ENCODE measurements at places on chromosomes 12 and 14.

DNA sequence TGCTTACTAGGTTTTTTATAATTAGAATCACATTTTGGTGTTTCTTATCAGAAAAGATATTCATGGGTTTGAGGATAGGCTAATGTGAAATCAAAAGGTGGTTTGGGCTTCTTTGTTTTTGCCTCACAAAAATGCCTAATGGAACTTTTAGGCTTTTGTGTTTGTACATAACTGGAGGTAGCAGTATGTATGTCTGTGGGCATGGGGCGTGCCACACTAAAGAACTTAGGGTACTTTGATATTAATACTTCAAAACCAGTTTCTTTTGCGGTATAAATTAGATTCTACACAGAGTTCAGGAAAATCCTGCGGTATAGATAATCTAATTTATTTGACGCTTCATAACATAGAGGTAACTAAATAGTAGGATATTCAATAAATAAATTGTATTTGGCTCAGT lies 1.9 kb downstream of the ETV6 start:
- no peak for DNase-seq

DNA sequence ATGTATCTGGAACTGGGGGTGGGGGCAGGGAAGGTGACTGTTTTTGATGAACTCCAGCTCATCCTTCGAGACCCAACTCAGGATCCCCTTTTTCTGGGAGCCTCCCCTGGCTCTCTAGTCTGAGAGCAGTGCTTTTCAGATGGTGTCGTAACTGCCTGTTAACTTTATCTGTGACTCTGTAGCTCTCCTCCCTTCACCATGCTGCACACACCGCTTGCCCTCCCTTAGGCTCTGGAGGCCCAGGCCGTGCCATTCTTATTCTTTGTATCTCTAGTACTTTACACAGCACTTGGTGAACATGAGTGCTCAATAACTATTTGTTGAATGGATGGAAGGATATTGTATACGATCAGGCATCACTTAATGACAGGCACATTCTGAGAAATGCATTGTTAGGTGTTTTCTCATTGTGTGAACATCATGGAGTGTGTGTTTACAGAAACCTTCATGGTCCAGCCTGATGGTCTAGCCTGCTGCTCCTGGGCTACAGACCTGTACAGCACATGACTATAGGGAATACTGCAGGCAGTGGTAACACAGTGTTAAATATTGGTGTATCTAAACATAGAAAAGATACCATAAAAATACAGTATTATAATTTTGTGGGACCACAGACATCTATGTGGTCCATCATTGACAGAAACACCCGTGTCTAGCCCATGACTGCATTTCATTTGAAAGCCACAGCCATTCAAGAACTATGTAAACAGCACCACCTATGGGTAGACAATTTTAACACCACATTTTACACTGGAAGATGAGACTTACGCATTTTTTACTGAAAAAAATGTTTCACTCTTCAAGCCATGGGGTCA lies 91.8 kb downstream of the EML1 start:
- DNase-seq: peak; percentile 88

- no peak for DNase-seq
Observed at GRCh38 chr14:103372552-103373304, 12.5 kb upstream of the MARK3 start.

DNA sequence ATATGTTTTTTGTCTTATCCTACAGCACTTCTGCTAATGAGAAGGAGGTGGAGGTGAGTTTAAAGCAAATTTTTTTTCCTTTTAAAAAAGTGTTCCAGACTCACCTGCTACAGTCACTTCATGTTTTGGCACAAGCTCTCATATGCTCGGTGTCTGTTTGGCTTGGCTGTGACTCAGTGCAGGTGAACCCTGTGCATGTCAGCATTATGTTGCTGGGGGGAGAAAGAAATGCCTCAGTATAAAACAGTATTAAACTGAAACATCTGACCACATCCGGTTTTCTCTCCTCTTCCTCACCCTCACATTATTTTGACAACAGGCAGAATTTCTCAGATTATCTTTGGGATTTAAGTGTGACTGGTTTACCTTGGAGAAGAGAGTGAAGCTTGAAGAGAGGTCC lies 105.2 kb downstream of the DNAI7 start:
- no peak for DNase-seq

DNA sequence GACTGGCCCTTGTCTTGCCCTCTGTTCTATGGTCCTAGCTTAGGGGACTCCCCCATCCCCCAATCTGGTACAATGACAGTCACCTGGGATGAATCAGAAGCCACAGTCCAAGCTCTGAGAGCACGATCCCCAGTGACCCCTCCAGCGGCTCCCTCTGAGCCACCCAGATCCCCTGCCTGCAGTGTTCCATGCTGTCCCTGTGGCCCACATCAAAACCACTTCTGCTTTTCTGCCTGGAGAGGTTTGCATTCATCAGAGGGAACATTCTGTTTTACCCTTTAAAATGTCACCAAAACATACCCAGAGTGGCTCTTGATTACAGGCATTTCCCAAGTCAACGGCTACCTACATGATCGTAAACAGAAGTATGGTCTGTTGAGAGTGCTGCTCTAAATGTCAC lies 47.5 kb downstream of the NOS1 start:
- no peak for DNase-seq

DNA sequence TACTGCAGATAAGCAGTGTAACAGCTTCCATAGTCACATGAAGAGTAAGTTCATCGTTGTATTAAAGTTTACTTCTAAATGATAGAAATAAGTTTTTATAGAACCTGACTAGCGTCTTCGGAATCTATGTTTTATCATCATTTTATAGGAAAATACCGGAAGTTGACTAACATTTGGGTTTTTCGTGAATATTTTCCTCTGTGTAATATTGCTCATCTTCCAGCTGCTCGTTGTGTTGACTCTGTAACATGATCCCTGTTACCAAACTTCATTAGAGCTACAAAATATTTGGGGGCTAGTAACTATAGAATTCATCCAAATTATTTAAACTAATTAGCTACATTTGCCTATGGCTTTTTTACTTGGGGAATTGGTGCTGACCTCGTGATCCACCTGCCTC lies 37.2 kb downstream of the DDX51 start:
- no peak for DNase-seq

DNA sequence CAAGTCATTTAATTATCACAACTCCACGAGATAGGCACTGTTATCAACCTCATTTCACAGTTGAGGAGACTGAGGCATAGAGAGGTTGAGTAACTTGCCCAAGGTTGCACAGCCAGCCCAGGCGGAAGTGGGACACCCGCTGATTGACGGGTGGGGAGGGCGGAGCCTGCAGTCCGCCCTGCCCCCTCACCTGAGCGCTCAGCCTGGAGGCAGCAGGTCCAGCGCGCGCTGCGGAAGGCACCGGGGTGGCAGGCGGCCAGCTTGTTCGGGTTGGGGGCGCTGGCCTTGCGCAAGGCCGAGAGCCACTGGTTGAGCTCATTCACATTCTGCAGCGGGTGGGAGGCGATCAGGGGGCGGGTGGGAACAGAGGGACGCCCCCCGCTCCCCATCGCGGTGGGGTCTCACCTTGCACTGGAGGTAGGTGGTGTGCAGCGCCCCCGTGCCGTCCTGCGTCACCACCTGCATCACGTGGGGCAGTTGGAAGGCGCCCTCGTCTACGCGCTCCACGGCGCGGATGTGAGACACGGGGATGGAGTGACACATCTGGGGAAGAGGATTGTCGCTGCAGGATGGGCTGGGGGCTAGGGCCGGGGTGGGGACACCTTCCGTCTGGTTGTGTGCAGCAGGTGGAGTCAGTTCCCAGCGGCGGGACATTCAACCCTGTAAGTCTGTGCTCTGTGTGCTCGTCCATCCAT lies 31.7 kb downstream of the RASAL1 start:
- no peak for DNase-seq

All from hippocampal formation (tissue), 2 donors.